ENCODE measurements at places on chromosomes 11 and 22. TPM values are rescaled to one million over a fixed set of nuclear protein-coding genes. Genes with fewer than 3 reads are reported as not detected.

GLYAT gene
- not detected for total RNA-seq

CRYBB3 gene
- total RNA-seq = not detected

AHNAK gene
- total RNA-seq = 206 TPM

TMEM225 gene
- total RNA-seq = not detected

RNF26 gene
- 9.7 TPM for total RNA-seq

YPEL4 gene
- 0.14 TPM for total RNA-seq

CDC42EP1 gene
- 37.6 TPM for total RNA-seq

CSRP3 gene
- total RNA-seq = not detected

CSF2RB gene
- total RNA-seq = 0.14 TPM

TUBA8 gene
- total RNA-seq = 0.66 TPM

IL17REL gene
- not detected for total RNA-seq

GRAP2 gene
- total RNA-seq = not detected

DUSP8 gene
- 0.14 TPM for total RNA-seq

MUC6 gene
- total RNA-seq = not detected

NRXN2 gene
- 8.4 TPM for total RNA-seq

ARFGAP2 gene
- total RNA-seq = 162 TPM

MMP13 gene
- total RNA-seq = 0.14 TPM

NRGN gene
- not detected for total RNA-seq

FOLH1 gene
- 0.29 TPM for total RNA-seq

FBXO3 gene
- total RNA-seq = 36.8 TPM

KIRREL3 gene
- total RNA-seq = 0.22 TPM

MN1 gene
- 7.2 TPM for total RNA-seq

DRICH1 gene
- total RNA-seq = not detected

LRRC55 gene
- not detected for total RNA-seq

KRTAP5-10 gene
- not detected for total RNA-seq

PIK3IP1 gene
- total RNA-seq = 38.7 TPM

MCHR1 gene
- 0.29 TPM for total RNA-seq

BTBD18 gene
- total RNA-seq = not detected

PDGFD gene
- total RNA-seq = 1.7 TPM

IFTAP gene
- 12.3 TPM for total RNA-seq

TMEM191C gene
- 0.88 TPM for total RNA-seq

Data from placental pericyte (primary cell).